ENCODE measurements at places on chromosomes 3 and 15.

GRCh38 chr3:139189943-139190342, 145.3 kb upstream of the PRR23C start:
- DNase-seq = no peak

- no peak for DNase-seq
These were observed 4.1 kb upstream of the TBC1D23 start for GRCh38 chr3:100256731-100257151.

DNA sequence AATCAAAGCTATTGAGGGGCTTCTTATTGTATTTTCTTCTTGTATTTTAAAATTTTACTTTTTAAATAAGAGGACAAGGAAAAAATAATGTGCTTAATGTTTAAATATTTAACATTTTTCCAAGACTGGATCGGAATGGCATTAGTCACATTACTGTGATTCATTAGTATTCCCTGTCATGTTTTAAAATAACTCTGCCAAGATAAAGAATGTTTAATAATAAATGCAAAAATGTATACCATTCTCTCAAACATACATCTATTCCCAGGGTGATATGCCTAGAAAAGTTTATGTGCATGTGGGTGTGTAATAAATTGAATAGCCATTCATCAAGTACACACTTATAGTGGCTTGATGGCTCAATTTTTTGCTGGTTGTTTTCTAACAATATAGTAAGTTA, 936.1 kb downstream of the PLOD2 start:
- no peak for DNase-seq

DNA sequence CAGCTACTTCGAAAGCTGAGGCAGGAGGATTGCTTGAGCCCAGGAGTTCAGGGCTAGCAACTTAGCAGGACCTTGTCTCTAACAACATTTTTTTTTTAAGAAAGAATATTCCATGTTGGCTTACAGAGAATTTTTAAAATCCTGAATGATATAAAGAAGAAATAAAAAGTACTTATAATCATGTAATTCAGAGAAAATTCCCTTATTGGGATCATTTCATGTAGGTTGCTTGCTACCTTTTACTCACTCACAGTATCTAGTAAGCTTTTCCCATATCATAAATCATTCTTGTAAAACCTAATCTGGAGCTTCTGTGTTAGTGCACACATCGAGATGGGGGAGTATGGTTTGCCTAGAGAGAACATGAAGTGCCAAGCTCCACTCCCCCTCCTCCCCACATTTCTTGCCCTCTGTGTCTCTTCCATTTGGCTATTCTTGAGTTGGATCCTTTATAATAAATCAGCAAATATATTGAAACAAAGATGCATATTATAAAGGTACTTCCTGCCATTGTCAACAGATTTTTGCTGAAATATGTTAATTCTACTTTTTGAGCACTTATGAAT, 13.6 kb downstream of the TF start:
- no peak for DNase-seq

GRCh38 chr3:4850211-4850927, 128.9 kb upstream of the BHLHE40 start:
- DNase-seq = no peak

- DNase-seq = no peak
These were observed 17.6 kb downstream of the VGLL4 start for GRCh38 chr3:11626084-11626463.

GRCh38 chr3:35776346-35776745, 137.0 kb downstream of the ARPP21 start:
- DNase-seq = no peak

GRCh38 chr3:48826451-48826850, 21.2 kb downstream of the PRKAR2A start:
- no peak for DNase-seq

DNA sequence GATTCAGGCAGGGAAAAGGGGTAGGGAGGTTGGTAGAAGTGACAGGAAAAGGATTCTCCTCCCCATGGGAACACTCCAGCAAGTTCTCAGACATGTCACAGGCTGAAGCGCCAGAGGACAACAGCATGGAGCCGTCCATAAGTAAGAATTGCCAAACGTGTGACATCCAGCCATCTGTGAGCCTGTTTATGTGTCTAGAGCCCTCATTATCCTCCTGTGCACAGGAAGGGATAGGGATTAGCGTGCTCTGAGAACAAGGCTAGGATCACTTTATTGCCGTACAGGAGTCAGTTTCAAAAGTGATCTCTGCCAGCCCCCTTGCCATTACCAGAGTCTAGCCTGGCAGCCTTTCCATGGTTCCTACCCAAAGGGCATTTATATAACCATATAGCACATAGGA, 549.5 kb downstream of the NTRK3 start:
- DNase-seq = no peak

GRCh38 chr3:190279690-190280089, 42.6 kb downstream of the CLDN1 start:
- DNase-seq = no peak

DNA sequence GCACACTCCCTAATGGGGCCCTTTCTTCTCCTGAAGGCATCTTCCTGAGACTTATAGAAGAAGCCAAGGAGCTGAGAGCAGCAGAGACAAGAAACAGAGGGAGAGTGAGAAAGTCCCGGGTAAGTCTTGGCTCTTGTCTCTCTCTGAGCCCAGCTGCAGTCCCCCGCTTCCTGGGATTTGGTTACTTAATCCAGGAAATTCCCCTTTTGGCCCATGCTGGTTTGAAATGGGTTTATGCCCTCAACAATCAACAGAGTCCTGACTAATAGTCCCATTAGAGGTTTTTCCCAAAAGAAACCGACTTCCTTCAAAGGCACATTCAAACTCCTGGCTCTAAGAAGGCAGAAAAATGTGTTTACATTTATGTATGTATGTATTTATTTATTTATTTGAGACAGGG, 22.0 kb downstream of the TMEM158 start:
- DNase-seq = peak; percentile 62

- DNase-seq = no peak
These were observed 44.9 kb upstream of the TSEN2 start for GRCh38 chr3:12439161-12439940.

GRCh38 chr15:96274698-96275097, 55.8 kb upstream of the NR2F2 start:
- peak; percentile 44 for DNase-seq

GRCh38 chr3:9897408-9898372, 5.0 kb upstream of the IL17RE start:
- DNase-seq = peak; percentile 93

- DNase-seq = no peak
These were observed 243.2 kb downstream of the NEK10 start for GRCh38 chr3:27125821-27126501.

GRCh38 chr15:80203361-80203885, 48.6 kb downstream of the CTXND1 start:
- no peak for DNase-seq

GRCh38 chr3:18416332-18416731, 8.8 kb downstream of the SATB1 start:
- DNase-seq = no peak

GRCh38 chr3:129442486-129442885, 2.5 kb downstream of the IFT122 start:
- no peak for DNase-seq

DNA sequence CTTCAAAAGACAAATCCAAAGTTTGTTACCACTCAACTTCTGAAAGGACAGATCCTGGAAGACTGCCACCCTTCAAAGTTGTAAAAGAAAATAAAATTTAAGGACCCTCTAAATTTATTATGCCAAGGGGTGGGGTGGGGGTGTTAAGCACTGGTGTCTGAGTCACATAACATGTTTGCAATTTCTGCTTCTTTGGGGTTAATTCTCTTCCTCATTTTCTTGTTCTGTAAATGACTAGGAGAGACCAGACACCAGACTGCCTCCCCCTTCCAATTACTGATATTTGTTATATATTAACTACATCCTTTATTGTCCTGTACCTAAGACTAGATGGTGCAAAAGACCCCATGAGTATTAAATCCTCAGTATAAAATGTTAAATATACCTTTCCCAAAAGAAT, 242.8 kb downstream of the ZNF385D start:
- no peak for DNase-seq

DNA sequence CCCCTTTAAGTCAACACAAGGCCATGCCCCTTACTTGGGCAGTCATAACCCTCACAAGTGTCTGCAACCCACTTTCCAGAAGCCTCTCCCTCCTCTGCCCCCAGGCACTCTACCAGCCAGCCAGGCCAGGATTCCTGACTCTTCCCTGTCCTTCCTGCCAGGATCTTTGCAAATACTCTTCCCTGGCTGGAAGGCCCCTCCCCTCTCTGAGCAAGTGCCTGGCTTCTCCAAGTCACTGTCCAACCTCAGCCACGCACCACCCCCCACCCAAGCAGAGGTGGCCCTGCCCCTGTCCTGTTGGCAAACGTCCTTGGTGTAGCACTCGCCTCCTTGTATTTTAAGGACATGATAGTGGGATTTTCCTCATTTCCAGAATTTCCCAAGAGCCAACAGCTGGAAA, 54.7 kb upstream of the USP3 start:
- no peak for DNase-seq

- no peak for DNase-seq
These were observed 168.4 kb downstream of the P3H2 start for GRCh38 chr3:189952272-189952671.

DNA sequence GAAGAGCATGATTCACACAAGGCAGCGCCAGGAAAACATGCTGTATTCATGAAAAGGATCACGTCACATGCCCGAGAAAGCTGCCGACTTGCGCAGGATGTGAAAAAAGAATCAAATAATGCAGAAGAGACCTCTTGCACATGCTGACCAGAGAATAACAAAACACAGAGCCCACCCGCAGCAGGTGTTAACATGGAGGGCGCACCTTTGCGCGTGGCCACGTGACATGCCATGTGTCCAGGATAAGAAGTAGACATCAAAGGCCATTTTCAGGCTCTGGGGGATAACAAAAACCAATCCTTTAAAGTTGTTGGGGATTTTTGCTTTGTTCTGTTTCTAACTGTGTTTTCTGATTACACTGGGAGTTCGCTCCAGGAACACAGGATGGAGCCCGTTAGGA, 1332.8 kb downstream of the ZPLD1 start:
- no peak for DNase-seq

DNA sequence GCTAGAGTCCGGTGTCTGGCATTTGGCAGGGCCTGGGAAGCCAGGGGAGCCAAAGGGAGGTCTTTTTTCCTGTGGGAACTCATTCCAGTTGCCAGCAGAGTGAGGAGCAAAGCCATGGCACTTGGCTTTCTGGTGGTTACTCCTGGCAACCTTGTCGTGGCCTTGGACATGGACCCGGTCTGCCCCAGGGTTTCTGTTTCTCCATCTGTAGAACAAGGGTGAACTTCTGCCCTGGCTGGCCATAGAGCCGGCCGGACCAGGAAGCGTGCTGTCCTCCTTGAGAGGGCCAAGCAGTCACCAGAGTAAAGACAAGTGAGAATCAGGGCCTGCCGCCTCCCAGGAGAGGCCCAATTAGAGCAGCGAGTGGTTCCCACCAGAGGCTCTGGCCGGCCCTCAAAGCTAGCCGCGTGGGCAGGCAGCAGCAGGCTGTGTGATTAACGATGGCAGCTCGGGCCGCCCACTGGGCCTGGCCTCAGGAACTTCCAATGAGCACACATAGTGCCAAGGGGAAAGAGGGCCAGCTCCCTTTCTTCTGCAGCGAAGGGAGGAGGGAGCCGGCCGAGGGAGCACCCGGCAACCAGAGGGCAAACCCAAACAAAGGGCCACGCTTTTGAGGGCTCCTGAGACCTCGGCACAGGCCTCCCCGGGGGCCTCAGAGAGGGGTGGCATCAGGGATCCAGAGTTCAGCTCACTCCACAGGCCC, 29.1 kb upstream of the ELP6 start:
- no peak for DNase-seq

DNA sequence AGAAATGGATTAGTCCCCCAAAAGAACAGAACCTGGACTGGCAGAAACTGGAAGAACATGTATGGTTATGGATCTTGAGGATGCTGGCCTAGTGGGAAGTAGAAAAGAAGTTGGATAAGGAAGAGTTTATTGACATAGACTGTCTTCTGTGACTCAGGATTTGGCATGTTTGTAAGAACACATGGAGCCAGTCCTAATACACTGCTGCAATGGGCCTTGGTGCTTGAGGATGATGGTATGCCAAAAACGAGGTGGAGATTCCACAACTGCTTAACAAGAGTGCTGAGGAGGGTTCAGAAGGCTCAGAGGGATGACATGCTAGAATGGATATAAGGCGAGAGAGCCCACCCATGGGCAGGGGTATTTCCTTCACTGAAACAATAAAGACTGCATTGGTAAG, 22.4 kb downstream of the LZTFL1 start:
- no peak for DNase-seq

- DNase-seq = no peak
These were observed 29.6 kb downstream of the LRRC3B start for GRCh38 chr3:26652164-26652563.

DNA sequence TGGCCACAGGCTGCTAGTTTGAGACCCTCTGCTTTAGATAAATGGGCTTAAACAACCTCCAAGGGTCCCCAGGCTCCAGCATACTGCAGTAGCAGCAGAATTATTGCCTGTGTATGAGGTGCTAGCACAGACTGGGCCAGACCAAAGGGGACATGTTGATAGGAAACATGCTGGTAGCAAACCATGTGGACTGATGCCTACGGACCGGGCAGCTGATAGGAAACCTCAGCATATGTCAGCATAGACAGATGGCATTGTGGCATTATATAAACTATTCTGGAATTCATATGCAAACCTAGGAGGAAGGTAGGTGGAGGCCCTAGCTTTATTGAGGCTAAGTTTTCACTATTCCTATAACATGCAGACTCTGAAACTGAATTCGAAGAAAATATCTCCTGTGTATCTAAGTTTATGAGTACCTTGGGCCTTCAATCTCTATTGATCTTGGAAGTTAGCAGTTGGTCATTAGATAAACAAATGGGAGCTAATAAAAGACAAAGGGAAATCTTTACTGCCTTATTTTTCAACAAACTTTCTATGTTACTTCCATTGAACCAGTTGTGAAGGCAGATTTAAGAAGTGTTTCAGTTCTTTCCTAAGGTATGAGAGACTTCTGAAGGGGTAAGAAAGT, 1.7 kb upstream of the HGD start:
- DNase-seq = no peak

GRCh38 chr3:134650431-134651346, at the start of gene KY:
TSS of gene KY (minus strand) at chr3:134651022. CDS start at chr3:134650960, 62 bp downstream.
- DNase-seq = peak; percentile 50

- DNase-seq = no peak
These were observed 81.6 kb upstream of the CHMP2B start for GRCh38 chr3:87145553-87145952.

DNA sequence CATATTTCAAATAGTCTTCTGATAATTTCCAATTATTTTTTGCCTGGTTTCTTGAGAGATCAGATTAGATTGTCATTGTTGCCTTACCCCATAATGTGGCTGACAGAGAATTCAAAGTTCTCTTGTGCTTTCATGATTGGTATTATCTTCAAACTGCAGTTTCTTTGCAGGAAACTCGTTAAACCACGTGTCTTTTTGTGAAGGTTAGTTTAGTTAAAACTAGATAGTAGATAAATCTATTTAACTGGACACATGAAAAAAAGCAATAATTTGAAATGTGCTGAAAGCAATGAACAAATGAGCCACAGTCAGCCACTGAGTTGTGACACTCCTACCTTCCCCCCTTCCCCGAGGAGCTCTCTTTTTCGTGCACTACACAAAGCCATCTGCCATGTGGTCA, 327.5 kb upstream of the UMPS start:
- no peak for DNase-seq

GRCh38 chr15:76382987-76383728, 46.6 kb downstream of the ISL2 start:
- no peak for DNase-seq

Data from RCC 7860 (cell line).